ENCODE measurements at places on chromosomes 12 and 14.

DNA sequence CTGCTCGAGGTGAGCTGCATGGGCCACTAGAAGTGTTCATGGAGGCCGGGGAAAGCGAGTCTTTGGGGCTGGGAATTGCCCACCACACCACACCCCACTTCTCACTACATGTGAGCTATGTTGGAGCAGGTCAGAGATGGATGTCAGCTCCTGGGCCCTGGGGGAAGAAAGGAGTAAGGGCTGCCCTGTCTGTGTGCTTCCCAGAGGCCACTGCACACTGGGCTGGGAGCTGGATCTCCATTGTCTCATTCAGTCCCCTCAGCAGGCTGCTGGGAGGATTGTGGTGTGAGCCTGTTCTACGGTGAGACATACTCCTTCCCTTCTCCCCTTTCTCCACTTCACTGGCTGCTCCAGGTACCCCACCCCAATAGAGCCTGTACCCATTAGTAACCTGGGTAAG, 10.5 kb downstream of the FIGNL2 start:
- no peak for DNase-seq

GRCh38 chr14:30938617-30939016, 64.3 kb downstream of the COCH start:
- DNase-seq, result no peak

- DNase-seq, result no peak
Measured at GRCh38 chr12:84767079-84767478, 145.5 kb downstream of the SLC6A15 start.

DNA sequence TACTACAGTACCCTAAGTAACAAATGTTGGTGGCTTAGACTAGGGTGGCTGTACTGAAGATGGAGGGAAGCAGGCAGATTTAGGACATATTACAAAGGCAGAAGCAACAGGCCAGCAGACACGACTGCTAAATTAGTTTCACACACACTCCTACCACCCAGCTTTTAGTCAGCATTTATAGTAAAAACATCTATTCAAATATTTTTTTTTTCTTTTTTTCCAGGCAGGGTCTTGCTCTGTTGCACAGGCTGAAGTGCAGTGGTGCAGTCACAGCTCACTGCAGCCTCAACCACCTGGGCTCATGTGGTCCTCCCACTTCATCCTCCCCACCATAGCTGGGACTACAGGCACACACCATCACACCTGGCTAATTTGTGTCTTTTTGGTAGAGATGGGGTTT, 72.9 kb downstream of the CDK17 start:
- DNase-seq, result no peak

DNA sequence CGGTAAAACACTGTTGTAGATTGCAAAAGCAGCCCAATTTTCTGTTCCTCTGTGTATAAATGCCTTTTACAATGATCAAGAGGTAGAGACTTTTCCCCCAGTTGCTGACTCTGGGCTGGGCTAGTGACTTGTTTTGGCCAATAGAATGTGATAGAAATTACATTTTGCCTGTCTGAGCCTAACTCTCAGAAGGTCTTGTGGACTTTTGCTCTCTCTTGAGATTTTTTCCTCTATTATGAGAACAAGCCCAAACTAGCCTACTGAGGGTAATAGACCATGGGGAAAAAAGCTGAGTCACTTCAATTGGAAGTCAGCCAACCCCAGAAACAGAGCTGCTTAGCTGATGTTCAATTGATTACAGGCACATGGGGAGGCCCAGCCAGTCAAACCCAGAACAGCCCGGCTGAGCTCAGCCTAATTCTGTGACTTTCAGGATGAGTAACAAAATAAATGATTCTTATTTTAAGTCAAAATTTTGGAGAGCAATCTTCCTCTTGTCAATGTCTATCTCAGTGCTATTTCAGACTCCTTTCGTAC, 61.4 kb downstream of the MYF5 start:
- peak; percentile 95 for DNase-seq

GRCh38 chr12:2112401-2112800, 59.6 kb downstream of the CACNA1C start:
- no peak for DNase-seq

- no peak for DNase-seq
Measured at GRCh38 chr12:123151457-123152454, 866 bp upstream of the PITPNM2 start.

DNA sequence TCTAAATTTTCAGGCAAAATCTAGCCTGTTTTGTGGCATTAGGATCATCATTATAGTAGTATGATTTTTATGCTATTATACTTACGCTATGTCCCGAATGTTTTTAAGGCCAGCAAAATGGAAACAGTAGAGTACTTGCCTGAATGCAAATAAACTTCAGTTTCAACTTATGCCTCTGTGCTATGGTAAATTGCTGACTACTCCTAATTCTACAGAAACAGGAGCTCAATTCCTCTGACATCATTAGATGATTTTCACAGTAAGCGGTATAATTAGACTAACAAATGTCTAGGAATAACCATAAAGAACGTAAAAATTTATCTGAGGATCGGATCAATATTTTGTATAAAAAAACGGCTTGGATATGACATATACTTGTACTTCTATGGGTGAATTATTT, 270.0 kb downstream of the EGLN3 start:
- no peak for DNase-seq

DNA sequence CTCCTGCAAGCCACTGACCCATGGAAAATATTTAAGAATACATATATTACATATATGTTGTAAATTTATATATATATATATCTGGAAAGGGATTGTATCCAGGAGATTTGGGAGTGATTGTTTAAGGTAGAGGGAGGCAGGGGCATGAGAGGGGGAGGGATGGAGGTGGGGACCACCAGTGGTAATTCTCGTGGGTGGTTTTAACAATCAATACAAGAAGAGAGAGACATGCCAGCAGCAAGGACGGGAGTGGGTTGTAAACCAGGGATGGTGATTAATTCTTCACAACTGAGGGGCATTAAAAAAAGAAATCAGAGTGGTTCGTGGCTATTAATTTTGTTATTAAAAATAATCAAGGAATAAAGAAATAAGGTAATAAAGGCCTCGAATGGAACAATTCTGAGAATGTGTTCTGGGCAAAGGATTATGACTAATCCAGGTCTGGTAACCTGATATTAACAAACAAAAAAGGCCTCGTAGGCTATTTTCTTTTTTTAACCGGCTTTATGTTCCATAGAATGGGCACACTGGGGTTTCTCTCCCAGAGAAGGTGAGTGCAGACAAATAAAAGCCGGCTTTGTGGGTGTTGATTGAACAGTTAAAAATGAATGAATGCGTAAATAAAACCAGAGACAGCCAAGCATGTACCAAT, 8.3 kb upstream of the RTL1 start:
- DNase-seq, result no peak

DNA sequence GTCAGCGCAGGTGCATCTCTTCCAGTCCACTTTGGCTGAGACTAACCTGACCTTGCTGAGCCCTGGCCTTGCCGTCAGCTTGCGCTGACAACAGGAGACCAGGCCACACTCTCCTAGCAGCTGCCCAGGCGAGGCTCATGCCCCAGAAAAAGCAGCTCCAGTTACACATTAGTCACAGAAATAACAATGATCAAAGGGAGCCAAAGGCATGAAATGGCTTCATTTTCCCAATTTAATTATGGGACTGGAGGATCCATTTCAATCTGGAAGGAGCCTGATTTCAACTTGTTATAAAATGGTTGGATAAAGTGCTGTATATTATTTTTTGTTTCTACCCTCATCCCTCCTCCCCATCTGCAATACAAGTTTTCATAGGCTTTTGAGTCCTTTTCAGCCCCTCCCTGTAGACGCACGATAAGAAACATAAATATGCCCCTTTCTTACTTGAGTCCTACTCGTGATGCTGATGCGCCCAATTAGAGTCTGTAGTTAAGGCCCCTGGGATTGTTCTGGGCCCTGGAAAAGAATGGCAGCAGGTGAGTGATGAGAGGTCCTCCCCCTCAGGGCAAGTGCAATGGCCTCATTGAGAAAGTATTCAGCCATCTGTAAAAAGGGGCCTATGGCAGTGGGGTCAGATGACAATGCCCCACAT, 376.0 kb downstream of the C12orf75 start:
- peak; percentile 59 for DNase-seq

DNA sequence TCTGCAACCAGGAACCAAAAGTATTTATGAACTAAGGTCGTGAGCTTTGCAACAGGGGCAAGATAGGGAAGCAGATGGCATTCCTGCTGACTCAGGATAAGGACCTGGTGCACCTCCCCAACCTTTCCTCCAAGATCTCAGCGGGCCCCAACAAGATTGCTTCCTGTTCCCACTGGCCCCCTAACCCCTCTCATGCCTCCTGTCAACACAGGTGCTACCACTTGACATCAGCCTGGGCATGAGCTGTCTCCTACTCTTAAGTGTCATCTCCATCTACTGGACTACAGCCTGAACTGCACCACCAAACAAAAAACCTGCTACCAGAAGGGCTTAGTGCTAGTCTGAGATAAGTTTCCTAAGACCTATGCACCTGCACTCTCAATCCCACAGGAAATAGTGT, 32.7 kb downstream of the MED6 start:
- no peak for DNase-seq

DNA sequence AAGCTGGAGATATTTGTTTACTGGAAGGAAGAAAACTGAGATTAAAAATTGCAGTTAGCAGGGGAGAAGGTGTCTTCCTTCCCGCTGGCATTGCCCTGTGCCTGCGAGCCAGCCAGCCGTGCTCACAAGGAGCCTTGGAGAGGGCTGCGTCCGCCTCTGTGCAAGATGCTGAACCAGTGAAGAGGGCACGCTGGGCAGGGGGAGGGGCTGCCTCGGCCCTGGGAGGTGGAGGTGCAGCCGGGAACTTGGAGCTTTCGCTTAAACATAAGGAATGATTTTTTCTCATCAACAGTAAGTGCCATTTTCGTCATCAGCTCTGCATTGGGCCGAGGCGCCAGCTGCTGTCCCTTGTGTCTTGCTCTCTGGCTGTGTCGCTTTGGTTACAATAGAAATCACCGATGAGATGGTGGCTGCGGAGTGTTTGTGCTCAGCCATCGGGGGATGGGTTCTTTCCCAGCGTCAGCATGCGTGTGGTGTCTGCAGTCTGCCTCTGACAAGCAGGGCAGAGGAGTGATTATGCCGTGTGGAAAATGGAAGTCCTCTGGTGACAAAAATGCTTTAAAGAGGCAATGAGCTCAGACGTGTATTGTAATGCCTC, 97.3 kb downstream of the ESR2 start:
- DNase-seq, result no peak

DNA sequence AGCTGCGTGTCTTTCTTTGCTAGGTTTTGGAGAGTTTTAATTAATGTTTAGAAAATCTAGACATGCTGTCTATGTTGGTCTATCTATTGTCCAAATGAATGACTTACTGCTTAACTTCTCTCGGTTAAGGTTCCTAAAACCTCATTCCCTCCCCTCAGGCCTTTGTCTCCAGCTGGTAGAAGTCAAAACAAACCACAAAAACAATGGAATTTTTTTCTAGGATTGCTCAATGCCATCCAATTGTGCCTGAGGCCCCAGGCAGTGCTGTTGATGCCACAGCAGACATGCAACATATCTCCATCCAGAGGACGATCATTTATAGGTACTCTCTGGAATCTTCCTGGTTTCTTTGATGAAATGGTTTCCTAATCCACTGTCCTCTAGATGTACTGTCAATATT, 448.2 kb upstream of the TBX3 start:
- no peak for DNase-seq

- DNase-seq, result no peak
Measured at GRCh38 chr12:402029-402389, 565 bp downstream of the CCDC77 start.

DNA sequence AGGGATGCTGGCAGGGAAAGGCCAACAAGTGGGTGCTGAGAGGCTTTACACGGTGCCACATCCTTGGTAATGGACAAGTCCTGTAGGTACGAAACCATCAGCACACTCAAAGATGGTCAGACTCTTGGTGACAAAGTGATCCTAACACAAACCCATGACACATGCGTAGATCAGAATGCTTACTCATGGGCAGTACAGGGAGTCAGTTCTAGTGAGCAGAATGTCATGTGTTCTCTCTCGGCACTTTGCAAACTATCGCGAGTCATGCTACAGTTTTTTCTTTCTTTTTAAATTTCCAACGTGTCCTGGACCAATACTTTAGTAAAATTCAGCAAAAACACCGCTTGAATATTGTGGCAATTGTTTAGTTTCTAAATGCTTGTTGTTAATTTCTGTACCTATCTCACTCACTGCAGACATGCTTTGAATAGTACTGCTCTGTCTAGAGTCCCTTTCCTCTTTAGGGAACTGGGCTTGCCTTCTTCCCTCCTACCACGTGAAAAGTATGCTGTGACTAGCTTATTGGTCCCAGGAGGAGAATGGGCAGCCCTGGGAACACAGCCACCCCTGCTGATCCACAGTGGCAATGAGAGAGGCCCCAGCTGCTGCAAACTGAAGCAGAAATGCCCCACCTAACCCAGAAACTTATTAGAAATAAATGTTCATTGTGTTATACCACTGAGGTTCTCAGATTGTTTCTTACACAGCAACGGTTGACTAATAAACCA, 62.4 kb downstream of the UBR7 start:
- DNase-seq, result no peak

GRCh38 chr12:54926246-54926645, 58.3 kb downstream of the TESPA1 start:
- DNase-seq, result no peak

- DNase-seq, result no peak
Measured at GRCh38 chr12:130948751-130949150, 5.0 kb upstream of the ADGRD1 start.
